Hematopoietic multipotent progenitor cell (in vitro differentiated cells): ENCODE measurements at places on chromosomes 7 and 10. TPM values are rescaled to one million over a fixed set of nuclear protein-coding genes. Genes with fewer than 3 reads are reported as not detected.

GRCh38 chr10:124279298-124279697 is 139.4 kb downstream of the OAT start:
- no peak for DNase-seq

DNA sequence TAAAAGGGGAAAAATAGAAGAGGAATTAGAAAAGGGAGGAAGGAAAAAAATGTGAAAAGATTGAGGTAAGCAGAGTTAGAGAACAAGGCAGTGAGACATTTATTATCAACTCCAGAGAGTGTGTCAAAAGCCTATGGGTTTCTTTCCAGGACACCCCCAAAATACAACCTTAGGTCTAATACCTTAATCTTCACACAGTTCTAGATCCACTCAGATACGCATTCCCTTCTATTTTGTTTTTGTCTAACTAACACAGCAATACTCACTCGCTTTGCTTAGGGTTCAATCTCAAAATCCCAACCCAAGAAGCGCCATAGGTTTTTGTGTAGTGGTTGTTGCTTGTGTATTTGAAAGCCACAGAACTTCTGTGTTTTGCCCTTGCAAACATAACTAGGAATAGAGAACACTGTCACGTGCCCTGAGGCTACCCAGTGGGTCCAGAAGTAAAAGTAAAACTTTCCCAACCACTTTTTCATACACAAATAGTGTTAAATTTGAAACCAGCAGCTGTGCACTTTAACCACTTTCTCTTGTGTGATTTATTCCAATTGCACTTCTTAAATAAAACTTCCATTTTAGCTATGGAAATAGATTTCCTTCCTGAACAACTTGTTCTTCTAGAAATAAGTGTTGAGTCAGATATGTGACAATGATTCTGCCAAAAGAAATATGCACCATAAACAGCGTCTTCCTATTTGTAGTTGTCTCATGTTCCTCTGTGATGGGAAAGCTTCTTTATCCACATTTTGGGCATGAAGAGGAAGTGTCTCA is 414.7 kb upstream of the GHITM start:
- no peak for DNase-seq

DNA sequence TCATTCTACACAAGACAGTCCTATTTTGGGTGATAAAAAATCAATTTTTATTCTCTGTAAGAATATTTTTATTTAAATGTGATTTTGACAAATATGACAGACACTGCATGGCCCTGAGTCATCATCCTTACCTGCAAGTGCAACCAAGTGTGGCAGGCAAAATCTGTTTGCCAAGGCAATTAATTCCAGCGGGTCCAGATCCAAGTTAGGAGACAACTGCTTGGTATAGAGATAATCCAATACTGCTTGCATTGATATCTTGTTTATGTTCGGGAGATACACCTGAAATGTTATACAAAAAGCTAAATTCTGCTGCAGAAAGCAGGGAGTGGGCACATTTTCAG is 66.2 kb downstream of the RHOBTB1 start:
- no peak for DNase-seq

Gene ASB4
- total RNA-seq = not detected

DNA sequence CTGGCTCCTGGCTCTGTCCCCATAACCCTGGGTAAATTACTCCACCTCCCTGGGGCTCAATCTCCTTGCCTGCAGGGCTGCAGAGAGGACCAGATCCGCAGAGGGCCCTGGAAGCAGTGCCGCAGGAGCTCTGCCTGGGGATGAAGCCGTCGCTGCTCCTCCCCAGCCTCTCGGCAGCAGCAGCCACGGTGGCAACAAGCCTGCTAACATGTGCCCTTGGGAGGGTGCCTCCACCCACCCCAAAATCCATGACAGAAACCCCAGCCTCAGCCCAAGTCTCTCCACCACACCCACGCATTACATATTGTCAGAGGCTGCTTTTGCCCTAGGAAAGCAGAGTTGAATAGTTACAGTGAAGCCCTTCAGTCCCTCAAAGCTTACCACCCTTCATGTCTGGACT is 486.4 kb upstream of the FOXK1 start:
- DNase-seq = no peak

DNA sequence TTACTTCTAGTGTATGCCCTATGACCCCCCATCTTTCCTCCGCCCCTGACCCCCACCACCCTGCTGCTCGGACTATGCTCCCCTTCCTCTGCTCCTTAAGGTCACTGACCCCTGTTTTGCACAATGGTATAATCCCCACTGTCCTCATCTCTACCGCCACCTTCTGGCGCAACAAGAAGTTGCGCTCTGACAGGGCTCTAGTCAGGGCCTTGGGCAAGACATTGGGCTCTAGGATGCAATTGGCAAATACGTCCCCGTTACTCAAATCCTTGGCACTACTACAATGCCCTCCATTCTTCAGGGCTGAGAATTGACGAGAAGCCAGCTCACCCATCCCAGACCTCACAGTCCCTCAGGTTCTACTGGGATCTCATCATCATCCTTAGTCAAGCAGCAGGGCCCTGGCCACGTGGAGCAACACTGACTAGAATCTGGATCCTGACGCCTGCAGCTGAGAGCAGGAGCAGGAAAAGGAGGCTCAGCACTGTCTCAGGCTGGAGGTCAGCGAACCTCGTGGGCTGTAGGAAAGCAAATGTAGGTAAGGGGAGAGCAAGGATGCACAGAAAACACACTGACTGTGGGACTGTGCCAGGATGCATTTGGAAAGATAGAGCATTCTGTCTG is 10.6 kb downstream of the LRIT2 start:
- DNase-seq = peak; percentile 32

GRCh38 chr7:77866786-77867536 is 68.4 kb downstream of the PHTF2 start:
- no peak for DNase-seq

GRCh38 chr10:86579883-86580520 is 58.4 kb upstream of the WAPL start:
- DNase-seq = no peak
